GM19239 (cell line): ENCODE measurements at places on chromosomes 6 and 20.

DNA sequence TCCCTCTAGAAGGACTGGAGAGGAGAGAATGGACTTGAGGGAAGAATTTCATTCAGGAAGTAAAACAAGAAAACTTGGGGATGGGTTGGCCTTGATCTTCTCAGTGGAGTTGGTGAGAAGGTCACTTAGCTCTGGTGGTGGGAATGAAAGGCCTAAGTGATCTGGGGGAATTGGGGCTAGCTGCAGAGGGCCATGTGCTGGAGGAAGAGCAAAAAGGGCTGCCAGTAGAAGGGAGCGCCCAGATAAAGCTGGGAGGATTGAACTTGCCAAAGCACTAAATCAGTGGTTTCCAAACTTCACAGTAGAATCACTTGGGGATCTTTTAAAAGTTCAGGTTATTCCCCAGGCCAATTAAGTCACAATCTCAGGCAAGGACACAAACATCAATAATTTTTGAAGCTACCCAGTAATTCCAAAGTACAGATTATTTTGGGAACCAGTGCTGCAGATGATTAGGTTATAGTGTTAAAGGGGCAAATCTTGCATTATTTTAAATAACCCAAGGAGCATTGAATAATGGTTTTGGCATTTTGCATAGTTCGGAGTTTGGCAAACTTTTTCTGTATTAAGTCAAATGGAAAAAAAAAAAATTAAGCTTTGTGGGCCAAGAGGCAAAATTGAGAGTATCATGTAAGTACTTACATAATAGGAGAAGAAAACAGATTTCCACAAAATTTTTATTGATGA, 36.5 kb upstream of the RFPL4B start:
- no peak for DNase-seq

DNA sequence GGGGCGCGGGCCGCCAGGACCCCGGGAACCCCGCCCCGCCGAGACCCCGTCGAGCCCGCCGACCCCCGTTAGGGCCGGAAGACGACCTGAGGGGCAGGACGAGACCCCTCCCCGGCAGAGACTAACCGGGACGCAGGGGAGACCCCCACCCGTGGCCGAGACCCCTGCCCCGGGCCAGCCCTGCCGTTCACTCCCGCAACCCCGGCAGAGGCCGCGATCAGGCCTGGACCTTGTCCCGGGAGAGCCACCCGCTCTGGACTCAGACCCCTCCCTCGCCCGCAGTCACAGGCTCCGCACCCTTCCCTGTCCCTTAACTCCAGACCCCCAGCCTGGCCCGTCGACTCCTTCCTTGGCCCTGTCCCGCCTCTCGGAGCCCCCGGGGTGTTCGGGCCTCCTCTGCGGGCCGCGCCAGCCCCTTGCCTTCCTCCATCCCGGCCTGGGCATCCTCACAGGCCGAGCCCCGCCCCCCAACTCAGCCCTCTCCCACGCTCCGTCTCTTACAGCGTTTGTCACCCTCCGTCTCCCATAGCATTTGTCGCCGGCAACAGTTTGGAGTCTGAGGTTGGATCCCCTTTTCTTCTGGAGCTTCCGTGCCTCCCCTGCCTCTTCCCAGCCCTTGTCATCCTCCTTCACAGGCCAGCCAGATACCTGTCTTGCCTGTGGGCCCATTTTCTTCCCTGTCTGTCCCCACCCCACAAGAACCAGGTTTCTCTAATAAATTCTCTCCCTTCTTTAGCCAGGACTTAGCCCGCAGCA, 569 bp downstream of the TCEA2 start:
- no peak for DNase-seq

DNA sequence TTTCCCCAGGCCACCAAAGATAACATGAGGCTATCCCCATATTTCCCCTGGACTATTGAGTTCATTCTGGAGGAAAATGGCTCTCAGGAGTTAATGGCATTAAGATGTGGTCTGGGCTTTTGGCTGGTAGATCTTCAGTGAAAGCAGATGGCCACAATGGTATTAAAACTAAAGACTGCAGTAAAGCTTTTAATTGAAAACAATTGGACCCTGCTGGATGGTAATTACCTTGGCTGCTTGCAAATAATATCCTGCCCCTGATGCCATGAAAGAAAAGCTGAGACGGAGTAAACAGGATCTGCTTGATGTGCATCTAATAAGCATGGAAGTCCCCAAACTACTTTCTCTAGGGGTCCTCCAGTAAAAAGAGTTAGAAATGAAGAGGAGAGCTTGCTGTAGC, 255.8 kb downstream of the QKI start:
- DNase-seq = no peak

- DNase-seq = no peak
Observed at GRCh38 chr6:15001326-15001910, 244.5 kb upstream of the JARID2 start.

DNA sequence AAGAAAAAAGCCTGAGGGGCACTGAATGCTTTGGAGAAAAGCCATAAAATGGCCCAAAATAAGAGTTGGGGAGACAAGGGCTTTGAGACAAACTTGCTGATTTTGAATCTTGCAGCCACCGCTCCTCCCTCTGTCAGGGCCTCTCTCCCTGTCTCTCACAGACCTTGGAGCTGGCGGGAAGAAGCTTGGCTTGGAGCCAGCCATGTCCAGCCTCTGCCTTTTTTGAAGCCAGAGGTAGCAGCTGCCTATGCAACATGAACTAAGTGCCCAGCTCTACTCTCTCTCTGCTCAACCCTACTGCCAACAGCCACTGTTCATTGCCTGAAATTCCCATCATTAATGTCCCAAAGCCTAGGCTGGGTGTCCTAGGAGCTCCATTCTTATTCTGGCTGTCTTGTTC, 63.7 kb upstream of the CTNNBL1 start:
- no peak for DNase-seq

DNA sequence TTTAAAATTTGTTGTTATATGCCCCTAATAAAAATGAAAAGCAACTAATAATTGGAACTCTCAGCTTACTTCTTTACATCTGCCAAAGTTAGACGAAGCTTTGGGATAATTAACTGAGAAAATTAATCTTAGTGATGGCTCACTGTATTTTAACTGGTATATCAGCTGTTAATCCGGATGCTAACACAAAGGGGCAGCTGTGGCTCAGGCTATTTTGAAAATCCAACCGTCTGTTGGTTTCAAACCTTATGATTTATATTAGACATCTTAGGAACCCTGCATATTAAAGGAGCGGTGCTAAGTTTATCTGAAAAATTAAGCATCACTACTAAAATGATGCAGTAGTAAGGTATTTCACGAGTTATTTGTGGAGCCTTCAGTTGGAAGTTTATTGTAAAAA, 96.6 kb downstream of the AKAP7 start:
- no peak for DNase-seq

GRCh38 chr20:44776980-44777379, 31.3 kb downstream of the KCNK15 start:
- no peak for DNase-seq

DNA sequence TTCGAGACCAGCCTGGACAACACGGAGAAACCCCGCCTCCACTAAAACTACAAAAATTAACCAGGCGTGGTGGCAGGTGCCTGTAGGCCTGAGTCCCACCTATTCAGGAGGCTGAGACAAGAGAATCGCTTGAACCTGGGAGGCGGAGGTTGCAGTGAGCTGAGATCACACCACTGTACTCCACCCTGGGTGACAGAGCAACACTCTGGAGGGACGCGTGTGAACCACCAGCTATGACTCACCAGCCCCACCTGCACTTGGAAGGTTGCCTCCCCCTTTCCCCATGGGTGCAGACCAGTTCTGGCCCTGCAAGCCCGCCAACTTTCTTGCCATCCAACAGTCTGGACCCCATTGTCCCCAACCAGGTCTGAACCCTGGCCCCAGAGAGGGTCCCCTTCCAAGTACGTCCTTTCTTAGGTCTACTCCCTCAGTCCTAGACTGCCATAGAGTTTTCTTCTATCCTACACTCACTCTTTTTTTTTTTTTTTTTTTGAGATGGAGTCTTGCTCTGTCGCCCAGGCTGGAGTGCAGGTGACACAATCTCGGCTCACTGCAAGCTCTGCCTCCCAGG, 29.2 kb downstream of the ATP9A start:
- DNase-seq = no peak

- no peak for DNase-seq
Observed at GRCh38 chr20:35432430-35432735, 5.6 kb downstream of the GDF5 start.

- no peak for DNase-seq
Observed at GRCh38 chr6:79895382-79896074, 51.8 kb downstream of the ELOVL4 start.

DNA sequence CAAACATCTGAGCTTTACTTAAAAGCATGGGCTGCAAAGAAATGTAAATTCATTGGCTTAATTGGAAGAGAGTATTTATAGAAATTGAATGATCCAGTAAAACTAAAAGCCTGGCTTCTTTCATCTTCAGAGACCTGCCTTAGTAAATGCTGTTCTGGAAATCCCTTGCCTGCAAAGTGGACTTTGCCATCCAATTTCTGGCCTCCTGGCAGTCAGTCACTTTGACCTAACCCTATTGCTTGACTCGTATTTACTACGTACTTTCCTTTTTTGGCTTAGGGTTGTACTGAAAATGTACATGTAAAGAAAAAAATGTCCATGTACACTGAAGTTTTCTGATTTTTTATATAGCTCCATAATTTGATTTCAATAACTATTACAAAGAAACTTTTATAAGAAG, 47.1 kb downstream of the E2F3 start:
- DNase-seq = no peak

DNA sequence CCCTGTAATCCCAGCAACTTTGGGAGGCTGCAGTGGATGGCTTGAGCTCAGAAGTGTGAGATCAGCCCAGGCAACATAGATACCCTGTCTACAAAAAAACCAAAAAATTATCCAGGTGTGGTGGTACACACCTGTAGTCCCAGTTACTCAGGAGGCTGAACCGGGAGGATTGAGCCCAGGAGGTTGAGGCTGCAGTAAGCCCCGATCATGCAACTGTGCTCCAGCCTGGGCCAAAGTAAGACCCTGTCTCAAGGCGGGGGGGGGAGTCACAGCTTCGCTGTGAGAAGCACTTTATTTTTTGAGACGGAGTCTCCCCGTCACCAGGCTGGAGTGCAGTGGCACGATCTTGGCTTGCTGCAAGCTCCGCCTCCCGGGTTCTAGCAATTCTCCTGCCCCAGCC, 54.2 kb downstream of the EZR start:
- DNase-seq = no peak

DNA sequence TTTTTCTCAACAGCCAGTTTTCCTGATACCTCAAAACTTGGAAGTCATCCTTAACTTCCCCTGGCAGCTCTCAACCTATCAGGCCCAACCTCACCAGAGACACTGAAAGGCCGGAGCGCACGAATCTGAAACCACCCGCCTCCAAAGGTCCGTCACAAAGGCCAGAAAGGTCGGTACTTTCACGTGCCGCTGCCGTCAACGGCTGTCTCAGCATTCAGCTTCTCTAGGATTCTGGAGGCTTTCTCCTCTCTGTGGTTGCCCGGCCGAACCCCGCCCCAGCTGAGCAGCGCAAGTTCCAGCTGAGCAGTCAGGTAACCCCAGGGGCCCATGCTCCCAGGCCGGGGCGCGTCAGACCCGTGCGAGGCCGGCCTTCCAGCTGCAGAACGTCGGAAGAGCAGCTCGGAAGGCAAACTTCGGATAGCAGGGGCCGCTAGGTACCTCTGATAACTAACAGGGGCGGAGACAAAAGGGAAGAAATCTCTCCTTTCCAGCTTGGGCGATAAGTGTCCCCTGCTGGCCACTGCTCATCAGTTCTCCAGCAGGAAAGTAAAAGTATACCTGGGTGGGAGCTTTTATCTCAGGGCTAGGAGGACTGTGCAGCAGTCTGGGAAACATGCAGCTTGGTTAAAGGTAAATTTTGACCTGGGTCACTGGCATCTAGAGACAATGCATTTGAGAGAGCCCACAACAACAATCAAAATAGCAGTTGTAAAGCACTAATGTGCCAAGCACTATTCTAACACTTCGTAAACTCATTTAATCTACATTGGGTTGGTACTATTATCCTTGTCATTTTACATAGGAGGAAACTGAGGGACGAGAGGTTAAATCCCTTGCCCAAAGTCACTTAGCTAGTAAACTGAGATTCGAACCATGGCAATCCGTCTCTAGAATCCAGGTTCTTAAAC, 16.1 kb downstream of the ZSCAN12 start:
- DNase-seq = peak; percentile 58

GRCh38 chr20:37522260-37523011, 1.4 kb downstream of the NNAT start:
- DNase-seq = no peak

DNA sequence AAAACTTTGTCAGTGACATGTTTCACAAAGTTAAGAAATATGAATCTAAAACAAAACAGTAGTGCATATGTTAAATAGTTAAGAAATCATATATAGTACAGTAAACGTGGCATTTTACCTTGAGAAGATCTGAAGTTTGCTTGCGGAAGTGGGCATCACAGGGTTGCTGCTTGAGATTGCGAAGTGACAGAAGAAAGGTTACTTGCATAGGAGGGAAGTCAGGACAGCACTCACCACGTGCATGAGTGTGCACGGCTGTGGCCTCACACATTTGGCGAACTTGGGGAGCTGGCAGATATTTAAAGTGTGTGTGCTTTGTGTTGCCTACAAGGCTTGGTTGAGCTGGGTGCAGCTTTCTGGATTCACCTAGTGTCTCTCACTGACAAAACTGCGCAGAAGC, 431.5 kb upstream of the ARID1B start:
- DNase-seq = no peak

- DNase-seq = no peak
Observed at GRCh38 chr6:35166116-35166515, 25.0 kb upstream of the TCP11 start.

DNA sequence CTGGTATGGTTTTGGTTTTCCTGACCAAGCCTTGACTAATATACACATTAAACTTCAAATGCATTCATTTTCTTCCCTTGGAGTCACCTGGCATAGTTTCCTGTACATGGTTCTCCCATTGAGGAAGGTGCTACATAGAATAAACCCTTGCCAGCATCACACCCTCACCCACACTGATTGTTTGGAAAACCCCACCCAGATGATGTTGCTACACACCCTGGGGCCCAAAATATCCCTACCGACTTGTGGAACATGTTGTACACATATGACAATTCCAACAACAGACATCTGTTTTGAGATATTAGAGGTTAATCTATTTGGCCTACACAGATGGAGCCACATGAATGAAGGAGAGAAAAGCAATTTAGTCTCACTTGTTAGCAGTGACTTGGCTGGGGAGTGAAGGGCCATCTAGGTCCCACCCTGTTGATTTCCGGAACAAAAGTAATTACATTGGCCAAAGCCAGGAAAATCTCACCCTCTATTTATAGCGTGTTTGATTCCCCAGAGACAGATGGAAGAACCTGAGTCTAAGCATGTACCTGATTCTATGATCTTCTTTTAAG, 606.0 kb upstream of the BTBD3 start:
- DNase-seq = no peak
